Right atrium auricular region (tissue), 2 donors: ENCODE measurements at places on chromosomes 7 and 10.

GRCh38 chr10:60952067-60952845 lies 8.3 kb upstream of the RHOBTB1 start:
- no peak for DNase-seq

DNA sequence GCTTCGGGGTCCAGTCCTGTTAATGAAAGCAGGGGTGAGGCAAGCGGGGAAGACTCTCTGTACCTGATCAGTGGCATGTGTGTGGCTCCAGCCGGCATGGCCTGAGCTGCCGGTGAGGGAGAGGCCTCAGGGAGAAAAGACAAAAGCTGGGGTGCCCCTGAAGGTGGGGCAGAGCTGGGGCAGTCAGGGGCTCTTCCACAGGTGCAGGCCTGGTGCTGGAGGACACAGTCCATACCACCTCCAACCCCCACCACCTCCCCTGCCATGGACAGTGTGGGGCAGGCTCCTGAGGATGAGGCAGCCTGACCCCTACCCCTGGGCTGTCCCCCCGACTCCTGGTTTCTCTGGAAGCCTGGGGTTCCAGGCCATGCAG lies 129.5 kb downstream of the LHPP start:
- no peak for DNase-seq

- no peak for DNase-seq
These were observed 11.5 kb upstream of the GRIFIN start for GRCh38 chr7:2487586-2488271.

DNA sequence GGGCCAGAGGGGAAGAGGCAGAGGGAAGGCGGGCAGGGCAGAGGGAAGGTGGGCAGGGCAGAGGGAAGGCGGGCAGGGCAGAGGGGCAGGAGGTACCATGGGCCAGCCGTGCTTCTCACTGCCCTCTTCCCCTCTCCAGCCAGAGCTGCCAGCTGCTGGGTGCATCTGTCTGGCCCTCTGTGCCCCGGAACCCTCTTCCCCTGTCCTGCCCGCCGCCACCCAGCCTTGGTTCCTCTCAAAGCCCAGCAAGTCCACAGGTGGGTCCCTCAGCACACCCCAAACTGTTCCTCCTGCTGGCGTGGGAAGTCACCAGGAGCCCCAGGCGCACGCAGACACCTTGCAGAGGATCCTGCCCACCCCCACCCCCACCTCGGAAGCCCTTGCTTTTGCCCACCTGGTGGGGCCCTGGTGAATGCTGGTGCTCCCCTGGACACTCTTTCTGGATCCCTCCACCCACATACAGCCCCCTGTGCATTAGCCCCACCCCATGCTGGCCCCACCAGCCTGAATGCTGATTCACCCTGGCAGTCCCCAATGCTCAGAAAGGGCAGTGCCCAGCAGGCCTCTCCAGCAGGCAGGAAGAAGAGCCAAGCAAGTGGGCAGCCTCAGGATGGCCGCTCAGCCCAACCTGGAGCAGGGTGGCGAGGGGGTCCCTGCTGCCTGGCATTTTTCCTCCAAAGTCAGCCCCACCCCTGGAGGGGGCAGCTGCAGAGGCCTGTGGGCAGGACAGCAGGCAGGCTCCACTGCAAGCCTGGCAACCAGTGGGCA lies 1.9 kb upstream of the PWWP2B start:
- no peak for DNase-seq

- no peak for DNase-seq
These were observed 349.5 kb upstream of the NFE2L3 start for GRCh38 chr7:25802473-25802872.
